T-helper 2 cell treated with Interferon-gamma antibody and Interleukin-4, amounts not matched to agents 100 ng/mL and 5 ng/mL, for 36 hours (primary cell): ENCODE measurements at places on chromosomes 3 and 15. TPM values are rescaled to one million over a fixed set of nuclear protein-coding genes. Genes with fewer than 3 reads are reported as not detected.

MANF gene
- 201 and 212 TPM in 2 replicates for total RNA-seq

SLC24A5 gene
- total RNA-seq, result not detected in 2 replicates

ITGA11 gene
- 0.64 and 1.0 TPM in 2 replicates for total RNA-seq

SNTN gene
- total RNA-seq, result not detected in 2 replicates

IFRD2 gene
- 99.8 and 103 TPM in 2 replicates for total RNA-seq

NR2E3 gene
- total RNA-seq, result not detected in 2 replicates

RASL12 gene
- total RNA-seq, result not detected in 2 replicates

LMAN1L gene
- 0.64 and 0.93 TPM in 2 replicates for total RNA-seq

KIF15 gene
- 43.3 and 44.8 TPM in 2 replicates for total RNA-seq

BOC gene
- 0.05 and 0.27 TPM in 2 replicates for total RNA-seq

MAGI1 gene
- total RNA-seq, result 0.48 and 1.1 TPM in 2 replicates

RBP2 gene
- not detected in 2 replicates for total RNA-seq

ABI3BP gene
- not detected in 2 replicates for total RNA-seq

BFSP2 gene
- total RNA-seq, result 0.36 and 1.0 TPM in 2 replicates

CILP gene
- 0.07 TPM in 2 replicates for total RNA-seq
